Activated T-cell treated with anti-CD3 and anti-CD28 coated beads, Interleukin-2, amount 50 U/mL, for 72 hours (primary cell): ENCODE measurements at places on chromosomes 7 and 10. TPM values are rescaled to one million over a fixed set of nuclear protein-coding genes. Genes with fewer than 3 reads are reported as not detected.

The LRRD1 gene
- not detected for total RNA-seq

The NKX1-2 gene
- total RNA-seq = not detected

The TBL2 gene
- total RNA-seq = 27.7 TPM

The IFRD1 gene
- total RNA-seq = 88.3 TPM

The NUTM2B gene
- total RNA-seq = 0.70 TPM
